Activated naive CD8-positive, alpha-beta T cell treated with anti-CD3 and anti-CD28 coated beads, Interleukin-2, amount 50 U/mL, for 16 hours (primary cell): ENCODE measurements at places on chromosomes 1 and 21.

GRCh38 chr1:168093616-168094015 is 43.1 kb downstream of the GPR161 start:
- DNase-seq: no peak

GRCh38 chr21:41897700-41898099 is 18.6 kb upstream of the PRDM15 start:
- DNase-seq: no peak

- no peak for DNase-seq
These were observed 245.3 kb downstream of the CTH start for GRCh38 chr1:70656361-70656760.

DNA sequence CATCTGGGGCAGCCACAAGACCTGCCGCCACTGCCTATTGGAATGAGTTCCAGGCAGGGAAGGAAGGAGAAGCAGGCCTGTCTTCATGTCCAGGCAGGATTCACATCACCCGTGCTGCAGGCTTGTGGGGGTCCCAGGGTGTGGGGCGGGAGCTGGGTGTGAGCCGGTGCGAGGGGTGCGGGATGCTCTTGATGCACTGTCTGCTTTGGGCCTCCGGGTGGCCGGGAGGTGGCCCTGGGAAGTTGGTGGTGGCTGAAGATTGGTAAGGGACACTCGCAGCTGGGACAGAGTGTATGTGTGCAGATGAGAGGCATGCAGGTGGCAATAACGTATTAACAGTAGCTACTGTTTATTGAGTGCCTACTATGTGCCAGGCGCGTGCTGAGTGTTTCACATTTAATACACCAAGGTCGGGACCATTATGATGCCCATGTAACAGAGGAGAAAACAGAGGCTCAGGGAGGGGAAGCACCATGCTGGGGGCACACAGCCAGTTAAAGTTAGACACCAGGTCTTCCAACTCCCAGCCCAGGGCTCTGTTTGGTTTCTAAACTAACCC is 3.3 kb downstream of the CROCC start:
- DNase-seq: no peak

DNA sequence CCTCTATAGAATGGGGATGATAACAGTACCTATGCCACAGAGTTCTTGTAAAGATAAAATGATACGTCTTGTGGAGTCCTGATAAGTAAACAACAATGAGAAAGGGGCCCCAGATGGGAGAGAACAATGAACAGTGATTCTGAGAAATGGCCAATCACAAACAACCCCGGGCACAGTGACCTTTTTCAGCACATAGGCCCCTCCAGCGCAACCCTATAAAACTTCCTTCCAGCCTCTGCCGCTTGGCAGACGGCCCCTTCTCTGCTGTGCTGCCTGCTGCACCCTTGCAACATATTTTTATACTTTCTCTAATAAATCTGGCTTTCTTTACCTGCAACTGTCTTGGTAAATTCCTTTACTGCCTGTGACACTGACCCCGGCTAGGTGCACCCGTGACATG is 8.9 kb downstream of the RCAN1 start:
- DNase-seq: no peak
